NCI-H460 (cell line): ENCODE measurements at places on chromosomes 6 and 20.

DNA sequence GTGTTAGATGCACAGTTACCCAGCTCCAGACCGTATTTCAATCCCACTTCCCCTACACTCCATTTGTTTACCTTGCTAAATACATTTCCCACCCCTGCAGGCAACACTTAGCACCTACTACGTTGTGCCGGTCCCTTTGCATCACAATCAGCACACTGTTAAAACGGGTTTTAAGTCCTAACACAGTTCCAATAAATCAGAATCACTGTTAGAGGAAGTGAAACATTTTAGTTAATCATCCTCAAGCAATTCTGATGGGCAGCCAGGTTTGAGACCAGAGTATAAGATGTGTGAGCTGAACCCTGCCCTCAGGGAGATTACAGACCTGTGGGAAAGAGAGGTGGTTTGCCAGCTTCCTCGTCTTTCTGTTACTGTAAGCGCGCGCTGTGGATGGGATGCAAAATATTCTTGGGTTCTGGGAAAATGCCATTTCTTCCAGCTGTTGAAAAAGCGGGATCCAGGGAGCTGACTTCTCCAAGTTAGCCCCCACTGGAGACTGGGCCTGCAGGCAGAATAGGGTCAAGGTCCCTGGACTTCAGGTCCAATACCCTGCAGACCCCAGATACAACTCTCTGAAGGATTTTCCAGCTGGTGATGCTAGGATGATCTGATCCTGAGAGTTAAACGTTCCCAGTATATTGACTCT is 3.1 kb downstream of the ZCCHC3 start:
- DNase-seq, result no peak

DNA sequence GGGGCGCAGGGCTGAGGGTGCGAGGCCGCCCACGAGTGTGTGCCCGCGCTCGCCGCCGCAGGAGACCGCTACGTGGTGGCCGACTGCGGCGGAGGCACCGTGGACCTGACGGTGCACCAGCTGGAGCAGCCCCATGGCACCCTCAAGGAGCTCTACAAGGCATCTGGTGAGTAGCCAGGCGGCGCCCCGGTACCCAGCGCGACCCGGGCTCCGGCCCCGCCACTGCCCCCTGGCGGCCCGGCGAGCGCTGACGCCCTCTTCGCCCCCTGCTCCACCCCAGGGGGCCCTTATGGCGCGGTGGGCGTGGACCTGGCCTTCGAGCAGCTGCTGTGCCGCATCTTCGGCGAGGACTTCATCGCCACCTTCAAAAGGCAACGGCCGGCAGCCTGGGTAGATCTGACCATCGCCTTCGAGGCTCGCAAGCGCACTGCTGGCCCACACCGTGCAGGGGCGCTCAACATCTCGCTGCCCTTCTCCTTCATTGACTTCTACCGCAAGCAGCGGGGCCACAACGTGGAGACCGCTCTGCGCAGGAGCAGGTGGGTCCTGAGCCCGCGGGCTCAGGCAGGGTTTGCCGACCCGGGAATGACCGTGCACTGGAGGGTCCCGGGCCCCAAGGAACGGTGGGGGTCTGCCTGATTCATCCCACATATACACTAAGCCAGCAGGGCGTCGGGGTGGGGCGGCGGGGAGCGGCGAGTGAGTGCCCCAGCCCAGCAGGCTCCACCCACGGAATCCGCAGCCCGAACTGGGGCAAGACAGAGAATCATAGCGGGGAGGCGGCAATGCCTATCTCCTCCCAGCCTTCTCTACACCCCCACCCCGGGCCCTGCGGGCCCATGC is 17.4 kb downstream of the HSPA12B start:
- DNase-seq, result peak; percentile 37

DNA sequence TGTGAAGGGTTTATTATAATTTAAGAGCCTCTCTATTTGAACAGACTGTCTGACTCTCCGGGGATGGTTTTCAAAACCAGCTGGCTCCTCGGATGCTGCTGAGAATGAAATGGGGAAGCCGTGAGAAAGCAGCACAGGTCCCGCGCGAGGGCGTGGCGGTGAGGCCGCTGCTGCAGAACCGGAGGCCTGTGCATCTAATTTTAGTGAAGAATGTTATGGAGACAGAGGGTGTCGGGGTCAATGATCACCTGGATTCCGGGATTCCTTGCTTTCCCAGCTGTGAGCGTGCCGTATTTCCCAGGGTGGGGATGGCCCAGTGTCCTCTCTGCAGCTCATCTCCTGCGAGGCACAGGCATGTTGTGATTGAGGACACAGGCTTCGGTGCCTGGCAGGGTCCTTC is 348.0 kb downstream of the CDH4 start:
- DNase-seq, result no peak

GRCh38 chr20:40949346-40949745 is 79.3 kb upstream of the TOP1 start:
- no peak for DNase-seq

DNA sequence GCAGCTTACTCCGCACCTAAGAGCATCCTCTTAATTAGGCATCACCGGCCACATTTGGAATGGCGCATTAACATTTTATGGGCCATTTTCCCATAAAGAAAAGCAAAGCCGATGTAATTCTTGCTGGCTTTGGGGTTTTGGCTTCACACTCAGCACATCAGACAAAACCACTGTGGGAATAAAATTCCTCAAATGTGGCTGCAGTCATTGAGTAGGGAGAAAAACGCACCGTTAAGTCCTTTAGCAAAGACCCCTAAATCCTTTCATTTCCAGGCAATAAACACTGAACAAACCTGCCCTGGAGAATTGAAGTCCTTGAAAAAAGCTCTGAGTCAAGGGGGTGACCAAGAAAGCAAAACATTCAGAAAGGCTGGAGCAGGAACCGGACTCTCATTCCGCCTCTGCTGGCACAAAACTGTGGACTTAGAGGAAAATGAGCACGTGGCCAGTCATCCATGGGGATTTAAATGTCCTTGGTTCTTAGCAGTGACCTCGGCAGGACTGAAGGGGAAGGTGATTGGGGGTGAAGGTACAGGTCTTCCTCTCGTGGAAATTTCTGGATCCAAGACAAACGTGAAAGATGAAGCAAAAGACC is 102.9 kb downstream of the CDH4 start:
- no peak for DNase-seq

DNA sequence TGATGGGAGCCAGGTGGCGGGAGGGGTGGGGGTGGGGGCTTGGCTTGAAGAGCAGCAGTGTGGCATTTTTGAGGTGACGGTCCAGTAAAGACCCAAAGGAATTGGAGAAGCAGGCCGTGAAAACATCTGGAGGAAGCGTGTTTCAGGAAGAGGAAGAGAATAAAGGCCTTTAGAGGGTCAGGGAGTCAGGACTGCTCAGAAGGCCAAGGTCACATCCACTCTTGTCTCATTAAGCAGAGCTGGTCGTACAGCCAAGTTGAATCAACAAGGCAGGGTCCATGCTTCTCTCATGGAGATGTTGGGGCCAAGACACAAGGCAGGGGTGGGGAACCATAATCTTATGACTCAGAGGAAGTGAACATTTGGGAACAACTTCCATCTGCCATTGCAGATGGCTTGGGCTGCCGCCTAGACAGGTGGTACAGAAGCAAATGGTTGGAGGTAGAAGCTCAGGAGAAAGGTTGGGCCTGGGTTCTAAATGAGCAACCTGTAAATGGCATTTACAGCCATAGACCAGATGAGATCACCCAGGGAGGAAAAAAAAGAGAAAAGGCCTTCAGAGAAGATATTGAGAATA is 179.6 kb downstream of the TTLL2 start:
- DNase-seq, result no peak

- no peak for DNase-seq
Observed at GRCh38 chr6:39941820-39942219, 7.6 kb upstream of the MOCS1 start.

GRCh38 chr20:13809373-13809772 is 24.5 kb downstream of the NDUFAF5 start:
- no peak for DNase-seq

DNA sequence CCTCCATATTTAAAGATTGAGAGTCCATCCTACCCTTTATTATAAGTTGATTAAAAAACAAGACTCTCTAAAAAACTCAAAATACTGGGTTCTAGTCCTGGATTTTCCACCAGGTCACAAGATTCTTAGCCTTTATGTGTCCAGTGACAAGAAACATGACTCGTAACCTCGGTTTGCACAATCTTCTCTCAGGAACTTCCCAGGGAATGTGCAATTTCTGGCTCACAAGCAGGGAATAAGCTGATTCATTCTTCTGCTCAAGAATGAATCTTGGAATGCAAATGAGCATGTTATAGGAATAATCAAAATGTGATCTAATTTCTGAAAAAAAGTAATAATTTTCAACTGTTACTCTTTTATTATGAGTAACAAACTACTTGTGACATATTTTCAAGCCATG is 45.1 kb downstream of the OGFRL1 start:
- DNase-seq, result peak; percentile 40
